Activated CD4-positive, alpha-beta T cell treated with anti-CD3 and anti-CD28 coated beads for 24 hours (primary cell): ENCODE measurements at places on chromosomes 4 and X.

- no peak for DNase-seq
Observed at GRCh38 chr4:7691982-7692381, 247.7 kb downstream of the AFAP1 start.

GRCh38 chr4:111652236-111652635 is 493.0 kb upstream of the FAM241A start:
- DNase-seq = no peak

- no peak for DNase-seq
Observed at GRCh38 chr4:16779028-16779675, 119.3 kb downstream of the LDB2 start.

GRCh38 chr4:46450556-46450955 is 60.6 kb upstream of the GABRA2 start:
- DNase-seq = no peak

GRCh38 chr4:139763205-139763604 is 97.6 kb downstream of the MGST2 start:
- DNase-seq = no peak

DNA sequence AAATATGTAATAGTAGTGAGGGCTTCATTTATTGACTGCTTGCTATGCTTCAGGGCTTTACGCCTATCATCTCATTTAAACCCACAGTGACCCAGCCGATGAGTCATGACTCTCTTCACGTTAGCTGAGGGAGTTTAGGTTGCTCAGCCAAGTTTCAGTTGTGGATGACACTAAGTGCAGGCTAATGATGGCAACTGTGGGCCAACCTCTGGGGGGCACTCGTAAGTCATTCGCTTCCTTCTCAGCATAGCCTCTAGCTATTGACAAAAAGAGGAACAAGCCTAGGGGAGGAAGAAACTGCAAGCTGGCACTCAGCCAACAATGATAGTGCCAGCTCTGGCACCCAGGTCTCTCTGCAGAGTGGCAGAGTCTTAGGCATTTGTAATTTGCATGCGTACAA is 325.0 kb downstream of the ARHGAP10 start:
- DNase-seq = peak; percentile 45

GRCh38 chr4:119550857-119551532 is 77.6 kb downstream of the PDE5A start:
- no peak for DNase-seq

DNA sequence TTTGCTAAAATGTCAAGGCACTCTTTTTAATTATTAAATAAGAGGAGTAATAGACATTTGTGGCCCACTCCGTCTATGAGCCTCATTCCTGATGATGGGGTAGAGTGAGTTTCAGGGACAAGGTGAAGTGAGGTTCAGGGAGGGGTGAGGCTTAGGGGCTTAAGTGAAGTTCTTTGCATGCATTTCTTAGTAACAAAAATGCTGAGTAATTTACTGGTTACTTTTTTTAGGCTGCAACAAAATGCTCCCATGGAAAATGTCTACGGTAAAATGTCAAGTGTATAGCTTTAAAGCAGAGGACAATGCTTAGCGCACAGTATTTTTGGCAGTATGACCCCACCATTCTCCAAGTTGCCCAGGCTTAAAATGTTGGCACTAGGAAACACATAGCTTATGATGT is 2.0 kb upstream of the USO1 start:
- no peak for DNase-seq

GRCh38 chrX:7266288-7266687 is 118.3 kb upstream of the PUDP start:
- DNase-seq = no peak

DNA sequence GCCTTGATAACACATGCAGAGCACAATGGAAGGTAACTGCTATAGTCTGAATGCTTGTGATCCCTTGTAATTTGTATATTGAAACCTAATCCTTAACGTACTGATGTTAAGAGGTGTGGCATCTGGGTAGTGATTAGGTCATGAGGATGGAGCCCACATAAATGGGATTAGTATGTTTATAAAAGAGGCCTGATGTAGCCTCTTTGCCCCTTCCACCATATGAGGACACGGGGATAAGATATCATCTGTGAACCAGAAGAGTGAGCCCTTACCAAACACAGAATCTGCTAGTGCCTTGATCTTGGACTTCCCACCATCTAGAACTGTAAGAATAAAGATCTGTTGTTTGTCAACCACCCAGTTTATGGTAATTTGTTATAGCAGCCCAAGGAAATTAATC is 1074.2 kb upstream of the INTU start:
- no peak for DNase-seq

DNA sequence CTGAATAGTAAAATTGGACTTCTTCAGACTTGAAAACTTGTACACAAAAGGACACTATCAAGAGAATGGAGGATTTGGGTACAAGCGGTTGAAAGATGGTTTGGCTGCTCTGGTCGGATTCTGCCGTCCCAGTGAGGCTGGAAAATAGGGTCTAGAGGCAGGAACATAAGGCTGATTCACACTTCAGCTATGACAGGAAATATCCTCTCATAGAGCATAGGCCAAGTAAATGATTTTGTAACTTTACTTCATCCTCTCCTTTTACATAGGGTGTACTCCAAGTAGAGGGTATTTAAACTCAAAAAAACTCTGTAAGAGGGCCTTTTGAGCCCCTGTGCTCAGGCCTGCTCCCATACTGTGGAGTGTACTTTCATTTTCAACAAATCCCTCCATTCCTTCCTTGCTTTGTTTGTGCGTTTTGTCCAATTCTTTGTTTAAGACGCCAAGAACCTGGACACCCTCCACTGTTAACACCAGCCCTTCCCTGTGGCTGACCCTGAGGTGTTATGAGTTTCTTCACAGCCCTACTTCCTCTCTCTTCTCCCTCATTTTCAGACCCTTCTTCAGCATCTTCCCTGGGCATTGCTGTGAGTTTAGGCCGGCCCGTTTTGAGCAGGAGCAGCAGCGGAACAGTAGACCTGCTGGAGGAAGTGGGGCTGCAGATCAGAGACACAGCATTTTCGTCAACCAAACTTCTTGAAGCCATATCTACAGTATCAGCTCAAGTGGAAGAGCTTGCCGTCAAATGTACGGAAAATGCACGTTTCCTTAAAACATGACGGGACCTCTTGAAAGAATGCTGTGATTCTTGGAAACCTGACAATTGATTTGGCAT is 7.2 kb downstream of the PGAM4 start:
- no peak for DNase-seq
